ENCODE measurements at places on chromosomes 2 and 18. TPM values are rescaled to one million over a fixed set of nuclear protein-coding genes. Genes with fewer than 3 reads are reported as not detected.

Gene RESP18
- not detected for polyA plus RNA-seq

Gene ZNF521
- polyA plus RNA-seq, result 0.15 TPM

Gene OSR1
- 31.8 TPM for polyA plus RNA-seq

Gene DDX1
- 71.0 TPM for polyA plus RNA-seq

Gene BOK
- polyA plus RNA-seq, result 23.3 TPM

Gene DOK6
- polyA plus RNA-seq, result not detected

Gene CRACDL
- polyA plus RNA-seq, result 4.7 TPM

Gene IL1RN
- polyA plus RNA-seq, result 38.0 TPM

Gene CTIF
- 13.8 TPM for polyA plus RNA-seq

Data from mammary epithelial cell (primary cell).